Fibroblast of skin of right biceps (primary cell): ENCODE measurements at places on chromosomes 6 and 20.

GRCh38 chr20:50145566-50145965, 8.0 kb downstream of the PEDS1 start:
- DNase-seq: no peak

- no peak for DNase-seq
Measured at GRCh38 chr6:16572943-16573342, 188.3 kb downstream of the ATXN1 start.

DNA sequence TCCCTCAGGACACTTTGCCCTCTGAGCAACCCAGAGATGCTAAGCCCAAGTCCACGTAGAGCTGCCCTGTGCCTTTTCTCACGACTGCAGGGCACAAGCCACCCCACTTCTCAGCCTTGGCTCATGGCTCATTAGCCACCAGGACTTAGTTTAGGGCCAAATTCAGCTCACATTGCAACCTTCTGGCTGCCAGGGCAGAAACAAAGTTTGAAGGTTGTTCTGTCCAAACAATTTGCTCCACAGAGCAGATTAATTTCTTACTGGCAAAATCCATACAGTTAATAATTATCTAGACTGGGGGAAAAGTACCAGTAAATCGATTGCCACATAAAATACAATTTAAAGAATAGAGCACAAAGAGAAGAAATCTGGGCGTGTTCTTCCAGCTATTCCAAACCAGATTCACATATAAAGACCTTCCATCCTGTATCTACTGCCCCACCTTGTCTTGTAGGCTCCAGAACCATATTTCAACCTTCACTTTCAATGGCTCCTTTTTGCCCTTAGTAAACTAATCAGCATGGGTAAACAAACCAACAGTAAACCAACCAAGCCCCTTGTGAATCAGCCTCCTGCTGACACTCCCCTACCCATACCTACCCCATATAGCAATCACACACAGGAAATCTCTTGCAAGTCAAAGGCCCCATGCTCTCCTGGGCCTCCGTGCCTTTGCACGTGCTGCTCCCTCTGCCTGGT, 101.9 kb downstream of the QRSL1 start:
- DNase-seq: no peak

- no peak for DNase-seq
Measured at GRCh38 chr6:126701676-126702560, 362.0 kb downstream of the CENPW start.

GRCh38 chr6:41451039-41451438, 95.1 kb upstream of the FOXP4 start:
- DNase-seq: no peak

- peak; percentile 47 for DNase-seq
Measured at GRCh38 chr20:32036716-32037485, 15.1 kb upstream of the HCK start.

DNA sequence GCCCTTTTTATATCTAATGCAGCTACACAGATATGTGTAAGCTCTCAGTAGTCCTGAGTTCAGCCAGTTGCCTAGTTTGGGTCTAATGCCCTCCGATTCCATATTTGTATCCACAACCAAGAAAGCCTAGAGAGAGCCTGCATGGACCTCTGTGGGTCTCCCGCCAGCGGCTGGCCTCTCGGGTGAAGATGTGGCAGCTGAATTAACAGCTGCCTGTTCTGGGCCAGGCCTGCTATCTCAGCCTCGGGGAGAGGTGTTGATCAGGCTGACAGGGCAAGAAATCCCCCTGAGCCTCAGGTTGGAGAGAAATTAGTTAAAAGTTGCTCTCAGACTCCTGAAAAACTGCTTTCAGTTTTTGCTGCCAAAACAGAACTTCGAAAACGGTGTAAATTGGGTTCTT, 19.8 kb downstream of the PTK7 start:
- no peak for DNase-seq

GRCh38 chr6:40552941-40553340, 34.2 kb downstream of the LRFN2 start:
- no peak for DNase-seq
